HFFc6 (cell line): ENCODE measurements at places on chromosomes 16 and 17.

DNA sequence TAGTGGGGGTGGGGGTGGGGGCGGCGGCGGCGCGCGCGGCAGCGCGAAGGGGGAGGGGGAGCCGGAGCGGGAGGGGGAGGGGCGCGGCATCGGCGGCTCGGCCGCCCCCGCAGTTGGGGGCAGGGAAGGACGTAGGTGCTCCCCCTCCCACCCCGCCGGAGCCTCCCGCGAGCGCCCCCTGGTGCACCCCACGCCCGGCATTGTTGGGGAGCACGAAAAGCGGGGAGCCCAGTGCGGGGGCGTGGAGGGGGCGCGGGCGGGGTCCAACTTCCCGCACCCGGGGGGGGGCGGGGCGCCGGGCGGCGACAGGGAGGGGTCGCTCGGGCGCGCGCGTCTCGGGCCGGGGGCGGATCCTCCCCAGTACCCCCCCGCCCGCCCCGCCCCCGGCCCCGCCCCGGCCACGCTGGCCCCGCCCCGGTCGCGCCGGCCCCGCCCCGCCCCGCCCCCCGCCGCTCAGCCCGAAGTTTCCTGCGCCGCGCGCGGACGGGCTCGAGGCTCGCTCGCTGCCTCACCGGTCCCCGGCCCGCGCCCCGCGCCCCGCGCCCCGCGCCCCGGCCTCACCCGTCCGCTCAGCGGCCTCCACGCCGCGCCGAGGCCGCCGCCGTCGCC, at the start of gene CACNA1H:
Gene CACNA1H, plus strand, starts transcription at position 456 of the 609 bp plus-strand sequence. CDS start 632 bp downstream, outside the sequence.
- H3K27me3 ChIP-seq = peaks cover 7% of the 10 kb centered on the region
- H3K36me3 ChIP-seq = no peaks in the 10 kb centered on the region
- H3K4me1 ChIP-seq = peaks cover 5% of the 10 kb centered on the region; the same call in 1 of the 2 replicates
- no peak for DNase-seq
- no peak within 1 kb of the TSS for H3K4me3 ChIP-seq

- H3K27me3 ChIP-seq = peaks cover 61% of the 10 kb centered on the region
- no peak overlapping the region for H3K27ac ChIP-seq
- no peak for DNase-seq
- H3K4me1 ChIP-seq = no peaks in the 10 kb centered on the region
These were observed 15.5 kb downstream of the NEUROD2 start for GRCh38 chr17:39591958-39592954.

DNA sequence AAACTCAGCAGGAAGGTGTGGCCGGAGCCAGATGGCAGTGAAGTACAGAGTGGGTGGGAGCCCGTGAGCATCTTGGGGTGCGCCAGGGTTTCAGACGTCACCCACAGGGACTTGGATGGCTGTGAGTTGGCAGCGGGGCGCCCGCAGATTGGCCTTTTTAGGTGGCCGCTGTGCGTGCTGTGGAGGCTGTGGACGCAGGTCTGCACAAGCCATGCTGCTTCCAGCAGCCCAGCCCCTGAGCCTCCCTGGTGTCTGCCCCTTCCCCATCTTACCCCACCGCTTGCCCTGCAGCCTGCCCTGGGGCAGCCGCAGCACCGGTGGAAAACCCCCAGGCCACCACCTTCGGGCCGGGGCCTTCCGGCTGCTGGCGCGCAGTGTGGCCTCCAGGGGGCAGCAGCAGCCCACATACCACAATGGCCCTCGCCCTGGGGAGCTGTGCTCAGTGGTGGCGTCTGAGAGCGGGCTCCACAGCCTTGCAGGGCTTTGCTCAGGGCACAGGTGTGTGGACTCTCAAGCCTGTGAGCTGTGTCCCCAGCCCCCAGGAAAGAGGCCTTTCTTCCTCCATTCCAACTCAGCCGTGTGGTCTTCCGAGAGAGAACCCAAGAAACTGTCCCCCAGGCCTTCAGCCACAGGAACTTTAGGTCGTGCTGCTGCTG, 11.8 kb downstream of the ENDOV start:
- H3K4me3 ChIP-seq = no peak overlapping the region
- H3K27me3 ChIP-seq = peaks cover 2% of the 10 kb centered on the region
- DNase-seq = peak; percentile 37
- no peak overlapping the region for H3K27ac ChIP-seq

DNA sequence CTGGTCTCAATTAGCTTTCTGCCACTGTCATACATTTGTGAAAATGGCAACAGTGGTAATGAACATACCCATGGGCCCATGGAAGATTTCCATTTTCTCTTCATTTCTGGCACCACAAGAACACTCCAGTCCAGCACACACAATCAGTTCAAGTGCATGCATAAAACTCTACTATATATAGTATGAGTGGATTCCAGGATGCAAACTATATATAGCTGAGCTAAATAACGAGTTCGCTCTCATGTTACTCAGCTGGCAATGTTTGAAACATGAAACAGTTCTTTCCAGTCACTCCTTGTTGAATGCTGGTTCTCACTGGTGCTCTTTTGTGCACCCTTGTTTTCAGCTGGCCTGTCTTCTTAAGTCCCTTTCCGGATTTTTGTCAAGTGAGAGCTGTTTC, 75.2 kb upstream of the DHX40 start:
- no peaks in the 10 kb centered on the region for H3K36me3 ChIP-seq
- no peak overlapping the region for H3K4me3 ChIP-seq
- no peak for DNase-seq
- H3K4me1 ChIP-seq = peaks cover 15% of the 10 kb centered on the region
- H3K27ac ChIP-seq = no peak overlapping the region
- peaks cover 23% of the 10 kb centered on the region for H3K27me3 ChIP-seq

- peaks cover 68% of the 10 kb centered on the region for H3K27me3 ChIP-seq
- peak overlapping the region; percentile 43; the same call in 1 of the 2 replicates for H3K4me3 ChIP-seq
- no peaks in the 10 kb centered on the region for H3K36me3 ChIP-seq
- peak; percentile 49 for DNase-seq
These were observed 12.1 kb upstream of the TBX21 start for GRCh38 chr17:47720754-47721533.

DNA sequence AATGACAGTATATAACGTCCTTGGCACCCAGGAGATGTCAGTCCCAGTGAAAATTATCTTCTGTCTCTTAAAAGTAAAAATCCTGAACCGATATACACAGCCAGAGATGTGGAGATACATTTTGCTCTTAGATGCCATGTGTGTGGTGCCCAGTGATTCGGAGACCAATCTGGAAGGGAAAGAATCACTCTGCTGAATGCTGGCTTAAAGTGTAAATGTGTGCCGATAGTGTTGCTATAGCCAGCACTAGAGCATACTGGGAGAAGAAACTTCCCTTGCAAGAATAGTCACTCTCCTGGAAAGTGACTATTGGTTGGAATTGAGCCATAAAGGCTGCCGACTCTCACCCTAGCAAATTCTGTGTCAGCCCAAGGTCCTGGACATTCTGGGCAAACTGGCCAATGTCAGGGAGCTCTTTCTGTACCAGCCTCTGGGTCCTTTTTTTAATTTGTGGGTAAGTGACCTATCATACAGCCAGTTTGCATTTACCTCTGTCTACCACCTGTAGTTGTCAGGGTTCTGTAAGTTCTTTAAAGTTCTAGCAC, 44.2 kb upstream of the HNF1B start:
- H3K36me3 ChIP-seq = no peaks in the 10 kb centered on the region
- no peak overlapping the region for H3K4me3 ChIP-seq
- peaks cover 26% of the 10 kb centered on the region for H3K4me1 ChIP-seq
- H3K27ac ChIP-seq = no peak overlapping the region
- no peak for DNase-seq
